ENCODE measurements at places on chromosomes 13 and 19.

DNA sequence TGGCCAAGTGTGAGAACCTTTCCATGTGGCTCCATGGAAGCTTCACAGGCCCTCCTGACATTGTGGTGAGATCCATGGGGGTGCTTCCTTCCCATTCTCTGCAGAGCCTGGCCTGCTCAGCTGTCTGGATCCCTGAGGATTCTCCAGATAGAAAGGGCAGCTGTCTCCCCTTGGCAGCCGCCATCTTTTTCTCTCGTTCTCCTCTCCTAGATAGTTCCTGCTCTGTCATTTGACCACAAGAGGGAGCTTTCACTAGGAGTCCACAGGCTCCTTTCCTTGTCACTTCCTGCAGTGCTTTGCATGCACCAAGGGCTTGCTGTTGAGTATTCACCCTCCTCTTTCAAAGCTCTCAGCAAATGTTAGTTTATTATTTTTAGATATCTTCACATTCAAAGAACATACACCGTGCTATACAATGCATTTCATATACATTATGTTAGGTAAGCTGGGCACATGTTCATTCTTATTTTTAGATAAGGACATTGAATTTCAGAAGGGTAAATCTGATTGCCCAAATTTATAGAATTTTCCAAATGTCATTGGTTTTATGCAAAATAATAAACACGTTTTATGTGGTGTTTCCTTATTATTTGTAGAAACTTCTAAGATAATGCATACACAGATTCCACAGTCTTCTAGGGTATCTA, 133.2 kb downstream of the FRY start:
- DNase-seq, result no peak

GRCh38 chr19:58585442-58586132, 12.5 kb upstream of the MZF1 start:
- DNase-seq, result no peak

DNA sequence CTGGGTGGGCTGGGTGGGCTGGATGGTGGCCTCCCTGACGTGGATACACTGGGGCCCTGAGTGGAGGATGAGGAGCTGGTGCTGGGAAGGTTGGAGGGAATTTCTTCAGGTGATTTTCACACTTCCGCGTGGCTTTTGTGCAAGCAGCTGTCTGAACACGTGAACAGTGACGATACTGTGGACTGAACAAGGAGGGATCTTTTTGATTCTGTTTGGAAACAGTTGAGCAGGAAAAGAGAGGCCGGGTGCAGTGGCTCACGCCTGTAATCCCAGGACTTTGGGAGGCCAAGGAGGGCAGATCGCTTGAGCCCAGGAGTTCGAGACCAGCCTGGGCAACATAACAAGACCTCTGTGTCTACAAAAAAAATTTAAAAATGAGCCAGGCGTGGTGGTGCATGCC, 9.1 kb upstream of the GTF2F1 start:
- DNase-seq, result no peak

GRCh38 chr19:43634872-43635560, 4.6 kb downstream of the CADM4 start:
- DNase-seq, result no peak

DNA sequence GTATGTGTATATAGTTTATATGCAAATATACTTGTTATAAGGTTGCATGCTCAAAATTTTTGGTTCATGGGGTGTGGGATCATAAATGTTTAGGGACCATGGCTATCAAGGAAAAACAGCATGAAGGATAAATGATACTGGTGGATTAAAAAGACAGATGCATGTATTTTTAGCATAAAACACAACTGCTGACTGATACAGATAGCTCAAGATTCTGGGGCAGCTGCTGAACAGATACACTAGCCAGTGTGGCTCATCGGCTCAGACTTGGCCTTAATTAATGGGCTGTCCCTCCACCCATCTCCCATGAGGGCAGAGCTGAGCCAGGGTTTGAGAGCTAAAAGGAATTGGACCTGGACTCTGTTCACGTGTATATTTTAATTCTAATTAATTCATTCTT, 11.4 kb downstream of the ALOX5AP start:
- no peak for DNase-seq

DNA sequence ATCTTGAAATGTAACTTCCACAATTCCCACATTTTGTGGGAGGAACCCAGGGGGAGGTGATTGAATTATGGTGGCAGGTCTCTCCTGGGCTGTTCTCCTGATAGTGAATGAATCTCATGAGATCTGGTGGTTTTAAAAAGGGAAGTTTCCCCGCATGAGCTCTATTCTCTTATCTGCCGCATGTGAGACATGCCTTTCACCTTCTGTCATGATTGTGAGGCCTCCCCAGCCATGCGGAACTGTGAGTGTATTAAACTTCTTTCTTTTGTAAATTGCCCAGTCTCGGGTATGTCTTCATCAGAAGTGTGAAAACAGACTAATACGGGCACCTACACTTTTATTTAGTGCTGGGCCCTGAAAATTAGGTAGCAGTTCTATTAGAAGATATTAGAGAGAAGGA, 45.8 kb downstream of the TNFSF13B start:
- no peak for DNase-seq

DNA sequence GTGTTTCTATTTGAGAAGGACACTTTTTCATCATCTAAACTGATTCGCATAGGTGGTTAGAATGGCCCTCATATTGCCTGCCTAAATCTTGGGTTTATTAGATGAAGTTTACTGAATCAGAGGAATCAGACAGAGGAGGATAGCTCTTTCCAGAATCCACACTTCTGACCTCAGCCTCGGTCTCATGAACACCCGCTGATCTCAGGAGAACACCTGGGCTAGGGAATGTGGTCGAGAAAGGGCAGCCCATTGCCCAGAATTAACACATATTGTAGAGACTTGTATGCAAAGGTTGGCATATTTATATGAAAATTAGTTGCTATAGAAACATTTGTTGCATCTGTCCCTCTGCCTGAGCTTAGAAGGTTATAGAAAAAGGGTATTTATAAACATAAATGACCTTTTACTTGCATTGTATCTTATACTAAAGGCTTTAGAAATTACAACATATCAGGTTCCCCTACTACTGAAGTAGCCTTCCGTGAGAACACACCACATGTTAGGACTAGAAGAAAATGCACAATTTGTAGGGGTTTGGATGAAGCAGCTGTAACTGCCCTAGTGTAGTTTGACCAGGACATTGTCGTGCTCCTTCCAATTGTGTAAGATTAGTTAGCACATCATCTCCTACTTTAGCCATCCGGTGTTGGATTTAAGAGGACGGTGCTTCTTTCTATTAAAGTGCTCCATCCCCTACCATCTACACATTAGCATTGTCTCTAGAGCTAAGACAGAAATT, 103.8 kb downstream of the TNFRSF19 start:
- DNase-seq, result no peak

DNA sequence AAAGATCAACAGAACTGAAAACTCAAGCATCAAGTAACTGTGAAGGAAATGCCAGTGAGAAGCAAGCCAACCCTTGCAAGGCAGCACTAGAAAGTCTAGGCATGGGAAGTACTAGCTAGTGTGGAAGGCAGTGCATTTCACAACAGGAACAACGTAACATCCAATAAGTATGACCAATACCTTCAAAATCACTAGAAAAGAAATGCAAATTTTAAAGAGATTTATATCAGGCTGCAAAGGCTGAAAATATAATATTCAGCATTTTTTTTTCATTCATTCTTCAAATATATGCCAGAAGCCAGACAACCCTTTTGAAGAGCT, 121.9 kb downstream of the DLEU7 start:
- DNase-seq, result no peak

DNA sequence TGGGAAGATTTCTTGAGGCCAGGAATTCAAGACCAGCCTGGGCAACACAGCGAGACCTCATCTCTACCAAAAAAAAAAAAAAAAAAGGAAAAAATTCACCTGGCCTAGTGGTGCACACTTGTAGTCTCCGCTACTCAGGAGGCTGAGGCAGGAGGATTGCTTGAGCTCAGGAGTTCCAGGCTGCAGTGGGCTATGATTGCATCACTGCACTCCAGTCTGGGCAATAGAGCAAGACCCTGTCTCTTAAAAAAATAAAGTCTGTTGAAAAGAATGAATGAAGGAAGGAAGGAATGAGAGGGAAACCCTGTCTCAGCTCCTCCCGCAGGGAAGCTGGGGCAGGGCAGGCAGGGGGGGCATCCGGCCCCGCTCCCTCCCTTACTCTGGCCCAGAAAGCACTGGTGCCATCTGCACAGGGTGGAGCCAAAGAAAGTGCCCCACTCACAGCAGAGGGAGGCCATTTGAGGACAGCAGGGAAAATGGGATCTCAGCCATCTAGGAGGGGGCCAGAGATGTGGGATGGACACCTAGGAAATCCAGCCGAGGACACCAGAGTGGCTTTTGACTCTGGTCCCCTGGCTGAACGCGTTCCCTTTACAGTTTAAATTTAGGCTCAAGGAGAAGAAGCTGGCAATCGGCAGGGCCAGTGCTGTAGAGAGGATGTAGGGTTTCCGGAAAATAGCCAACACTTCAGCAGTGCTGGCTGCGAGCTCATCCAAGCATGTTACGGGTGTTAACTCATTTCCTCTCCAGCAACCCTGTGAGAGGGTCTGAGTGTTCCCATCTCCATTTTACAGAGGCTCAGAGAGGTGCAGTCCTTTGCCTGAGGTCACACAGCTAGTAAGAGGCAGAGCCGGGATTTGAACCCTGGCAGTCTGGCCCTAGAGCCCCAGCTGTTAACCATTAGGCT, 3.6 kb upstream of the HPN start:
- DNase-seq, result no peak

DNA sequence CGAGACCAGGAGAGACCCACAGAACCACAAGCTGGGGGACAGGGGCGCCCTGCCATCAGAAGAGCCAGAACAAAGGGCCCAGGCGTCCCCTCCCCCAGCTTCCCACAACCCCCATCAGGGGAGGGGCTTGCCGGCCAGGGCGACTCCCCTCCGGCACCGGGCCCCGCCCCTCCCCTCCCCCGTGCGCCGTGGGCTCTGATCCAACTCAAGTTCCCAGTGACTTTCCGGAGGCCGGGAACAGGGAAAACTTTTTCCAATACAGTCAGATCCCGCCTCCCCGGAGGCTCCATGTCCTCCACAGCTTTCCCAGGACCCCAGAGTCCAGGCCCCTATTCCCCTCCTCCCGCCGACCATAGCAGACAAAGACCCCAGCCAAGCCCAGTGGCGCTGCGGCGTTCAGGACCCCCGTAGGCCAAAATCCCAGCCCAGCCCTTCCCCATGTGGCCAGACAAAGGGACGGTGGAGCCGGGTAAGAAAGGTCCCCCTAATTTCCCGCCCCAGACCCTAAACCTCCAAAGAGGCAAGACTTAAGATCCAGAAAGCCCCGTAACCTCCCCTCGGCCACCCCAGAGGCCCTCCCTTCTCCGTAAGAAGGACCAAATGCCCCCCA, 673 bp downstream of the TEAD2 start:
- no peak for DNase-seq

- DNase-seq, result no peak
Observed at GRCh38 chr19:49084206-49085019, 838 bp upstream of the SNRNP70 start.

- DNase-seq, result peak; percentile 7
Observed at GRCh38 chr19:41226053-41226873, 7.2 kb downstream of the AXL start.

DNA sequence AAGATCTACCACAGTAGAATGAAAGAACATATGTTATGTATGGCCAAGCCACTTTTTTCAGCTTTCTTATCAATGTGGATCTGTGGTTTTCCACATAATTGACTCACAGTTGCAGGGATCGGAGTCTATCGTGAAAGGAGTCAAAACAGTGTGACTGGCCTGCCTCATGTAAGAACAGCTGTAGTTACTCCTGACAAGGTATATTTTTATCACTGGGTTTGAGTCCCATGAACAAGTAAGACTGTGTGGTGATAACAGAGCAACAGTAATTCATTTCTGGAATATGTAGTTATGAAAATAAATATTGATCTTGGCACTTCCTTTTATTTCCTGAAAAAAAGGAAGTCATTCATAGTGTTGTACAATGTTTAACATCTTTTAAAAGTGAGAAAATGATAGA, 416.6 kb downstream of the KLF12 start:
- DNase-seq, result no peak

DNA sequence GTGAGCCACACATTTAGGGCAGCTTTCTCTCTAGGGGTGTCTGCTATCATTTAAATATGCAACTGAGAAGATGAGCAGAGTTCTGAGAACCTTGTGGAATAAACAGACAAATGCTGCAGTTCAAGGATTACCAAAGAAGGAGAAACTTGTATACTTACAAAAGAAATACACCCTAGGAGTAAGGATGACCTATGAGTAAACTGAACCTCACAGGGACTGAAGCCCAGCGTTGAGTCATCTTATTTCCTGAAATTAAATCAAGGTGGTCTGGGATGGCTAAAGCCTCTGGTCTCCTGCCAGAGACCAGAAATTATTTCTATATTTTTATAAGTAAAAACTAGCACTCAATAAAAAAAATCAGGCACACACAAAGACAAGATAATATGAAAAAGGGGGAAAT, 40.1 kb downstream of the FAM216B start:
- DNase-seq, result no peak

DNA sequence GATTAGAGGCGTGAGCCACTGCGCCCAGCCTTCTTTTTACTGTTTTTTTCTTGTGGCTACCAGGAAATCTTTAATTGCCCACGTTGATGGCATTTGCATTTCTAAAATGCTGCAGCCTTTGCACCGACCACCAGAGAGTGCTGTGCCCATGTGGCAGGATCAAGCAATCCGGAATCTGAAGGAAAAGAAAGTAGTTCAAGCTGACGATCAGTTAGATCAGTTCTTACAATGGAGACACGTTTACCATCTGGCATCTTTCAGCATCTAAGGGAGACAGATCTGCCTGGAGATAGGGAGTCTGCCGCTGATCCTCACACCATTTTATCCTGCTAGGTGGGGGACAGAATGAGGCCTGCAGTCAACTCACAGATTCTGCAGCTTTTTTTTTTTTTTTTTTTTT, 19.9 kb downstream of the TINCR start:
- no peak for DNase-seq

- no peak for DNase-seq
Observed at GRCh38 chr13:97855570-97856303, 97.7 kb upstream of the IPO5 start.

- no peak for DNase-seq
Observed at GRCh38 chr13:87999788-88000187, 328.6 kb downstream of the SLITRK5 start.

DNA sequence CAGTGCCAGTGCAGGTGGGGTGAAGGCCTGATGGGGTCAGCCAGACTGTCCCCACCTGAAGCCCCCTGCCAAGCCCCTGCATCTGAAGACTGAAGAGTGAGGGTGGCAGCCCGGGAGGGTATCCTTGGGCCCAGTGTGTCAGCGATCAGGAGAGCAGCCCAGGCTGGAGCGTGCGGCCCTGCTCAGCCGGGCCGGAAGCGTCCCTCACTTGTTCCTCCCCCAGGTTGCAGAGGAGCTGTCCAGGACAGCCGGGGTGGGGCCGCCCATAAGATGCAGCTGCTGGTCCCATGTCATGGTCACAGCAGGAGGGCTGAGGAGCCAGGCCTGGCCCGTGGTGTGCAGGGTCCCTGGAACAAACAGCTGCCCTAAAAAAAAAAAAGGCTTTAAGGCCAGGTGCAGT, 55.4 kb downstream of the KDM4B start:
- no peak for DNase-seq

- DNase-seq, result no peak
Observed at GRCh38 chr19:34597596-34597995, 79.4 kb downstream of the SCGB2B2 start.

GRCh38 chr13:68628994-68629393, 1398.9 kb upstream of the PCDH9 start:
- no peak for DNase-seq

GRCh38 chr13:43872181-43872580, 7.4 kb downstream of the CCDC122 start:
- no peak for DNase-seq

All from stimulated activated CD4-positive, alpha-beta T cell treated with anti-CD3 and anti-CD28 coated beads, Interleukin-1b, Interleukin-23, amount 100 ng/mL, for 24 hours (primary cell).